ENCODE measurements at places on chromosomes 16 and 17. TPM values are rescaled to one million over a fixed set of nuclear protein-coding genes. Genes with fewer than 3 reads are reported as not detected.

The NME3 gene
- 57.8 TPM for total RNA-seq

The CMTM2 gene
- total RNA-seq: not detected

The MYOCD gene
- 8.0 TPM for total RNA-seq

The TAF15 gene
- total RNA-seq: 224 TPM

The CDC42EP4 gene
- total RNA-seq: 0.61 TPM

The PPP1R9B gene
- 300 TPM for total RNA-seq

The RNF222 gene
- total RNA-seq: not detected

The MT1E gene
- 2.8 TPM for total RNA-seq

The METTL9 gene
- total RNA-seq: 59.2 TPM

The KRTAP2-3 gene
- not detected for total RNA-seq

The CD300A gene
- total RNA-seq: 0.34 TPM

The CLEC3A gene
- total RNA-seq: not detected

The EVPL gene
- total RNA-seq: not detected

The ABCA5 gene
- 30.3 TPM for total RNA-seq

Measured in activated B cell treated with CpG ODN at 0.5 μM for 24 hours (primary cell).